ENCODE measurements at places on chromosomes 4 and X.

GRCh38 chr4:107069049-107069448 is 32.9 kb upstream of the DKK2 start:
- DNase-seq: no peak

DNA sequence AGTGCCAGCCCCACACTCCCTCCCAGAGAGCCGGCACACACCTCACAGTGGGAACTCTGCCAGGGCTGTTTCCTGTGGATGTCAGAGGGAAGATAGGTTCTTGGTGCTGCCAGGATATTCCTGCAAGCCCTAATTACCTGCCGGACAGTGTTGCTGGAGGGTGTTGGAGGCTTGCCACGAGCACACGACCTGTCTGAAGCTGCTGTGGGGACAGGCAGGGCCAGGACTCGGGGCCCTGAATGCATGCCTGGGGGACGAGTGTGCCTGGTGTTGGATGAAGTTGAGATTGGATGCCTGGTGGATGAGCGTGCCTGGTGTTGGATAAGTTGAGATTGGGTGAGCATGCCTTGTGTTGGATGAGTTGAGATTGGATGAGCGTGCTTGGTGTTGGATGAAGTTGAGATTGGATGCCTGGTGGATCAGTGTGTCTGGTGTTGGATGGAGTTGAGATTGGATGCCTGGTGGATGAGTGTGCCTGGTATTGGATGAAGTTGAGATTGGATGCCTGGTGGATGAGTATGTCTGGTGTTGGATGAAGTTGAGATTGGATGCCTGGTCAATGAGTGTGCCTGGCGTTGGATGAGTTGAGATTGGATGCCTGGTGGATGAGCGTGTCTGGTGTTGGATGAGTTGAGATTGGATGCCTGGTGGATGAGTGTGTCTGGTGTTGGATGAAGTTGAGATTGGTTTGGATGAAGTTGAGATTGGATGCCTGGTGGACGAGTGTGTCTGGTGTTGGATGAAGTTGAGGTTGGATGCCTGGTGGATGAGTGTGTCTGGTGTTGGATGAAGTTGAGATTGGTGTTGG is 23.2 kb upstream of the UVSSA start:
- DNase-seq: no peak

DNA sequence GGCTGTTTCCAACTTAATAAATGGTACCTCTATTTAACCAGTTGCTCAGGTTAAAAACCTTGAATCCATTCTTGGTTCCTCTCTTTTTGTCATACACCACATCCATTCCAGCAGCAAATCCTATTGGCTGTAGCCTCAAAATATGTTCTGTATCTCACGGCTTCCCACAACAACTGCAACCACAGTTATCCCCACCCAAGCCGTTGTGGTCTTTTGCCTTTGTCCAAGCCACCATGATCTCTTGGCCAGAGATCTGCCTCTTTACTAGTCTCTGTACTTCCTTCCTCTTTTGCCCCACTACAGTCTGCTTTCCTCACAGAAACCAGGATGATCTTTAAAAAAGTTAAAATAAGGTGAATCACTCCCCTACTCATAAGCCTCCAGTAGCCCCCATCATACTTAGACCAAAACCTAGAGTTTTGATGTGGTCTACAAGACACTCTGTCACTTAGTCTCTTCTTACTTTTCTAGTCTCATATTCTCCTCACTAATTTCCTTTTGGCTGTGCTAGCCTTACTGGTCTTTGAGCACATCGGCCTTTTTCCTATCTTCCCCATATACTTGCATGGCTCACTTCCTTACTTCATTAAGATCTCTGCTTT is 10.3 kb downstream of the MAOA start:
- no peak for DNase-seq

- DNase-seq: no peak
These were observed 165.0 kb downstream of the AMELX start for GRCh38 chrX:11458170-11458569.

DNA sequence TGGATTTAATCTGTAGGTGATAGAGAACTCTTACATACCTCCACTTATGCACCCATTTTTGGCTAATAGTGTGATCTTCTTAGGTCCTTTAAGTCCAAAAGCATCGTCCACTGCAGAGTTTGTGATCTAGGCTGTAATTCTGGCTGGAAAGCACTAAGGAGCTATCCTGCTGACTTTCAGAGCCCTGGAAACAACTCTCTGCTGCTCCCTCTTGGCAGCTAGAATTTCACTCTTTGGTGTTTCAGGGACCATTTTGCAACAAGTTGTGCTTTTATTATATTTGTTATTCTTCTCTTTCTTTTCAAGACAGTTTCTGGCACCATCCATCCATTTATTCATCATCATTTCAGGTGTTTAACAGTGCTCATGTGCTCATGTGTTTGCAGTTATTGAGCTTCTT is 130.0 kb downstream of the RBM46 start:
- DNase-seq: no peak

DNA sequence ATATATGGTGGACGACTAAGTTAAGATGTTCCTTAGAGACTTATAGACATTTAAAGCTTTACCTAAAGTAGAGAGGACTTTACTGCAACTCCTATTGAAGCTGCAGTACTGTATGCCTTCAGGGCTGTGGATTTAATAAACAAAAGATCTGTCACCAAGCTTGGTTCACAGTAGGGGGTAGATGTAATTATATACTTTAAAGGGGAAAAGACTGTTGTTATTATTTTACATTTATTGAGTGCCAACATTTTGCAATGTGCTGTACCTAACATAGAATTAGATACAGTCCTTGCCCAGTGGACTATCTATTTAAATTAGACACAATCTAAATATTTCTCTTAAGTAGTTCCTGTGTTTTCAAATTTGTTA is 67.2 kb downstream of the SLIT2 start:
- no peak for DNase-seq

DNA sequence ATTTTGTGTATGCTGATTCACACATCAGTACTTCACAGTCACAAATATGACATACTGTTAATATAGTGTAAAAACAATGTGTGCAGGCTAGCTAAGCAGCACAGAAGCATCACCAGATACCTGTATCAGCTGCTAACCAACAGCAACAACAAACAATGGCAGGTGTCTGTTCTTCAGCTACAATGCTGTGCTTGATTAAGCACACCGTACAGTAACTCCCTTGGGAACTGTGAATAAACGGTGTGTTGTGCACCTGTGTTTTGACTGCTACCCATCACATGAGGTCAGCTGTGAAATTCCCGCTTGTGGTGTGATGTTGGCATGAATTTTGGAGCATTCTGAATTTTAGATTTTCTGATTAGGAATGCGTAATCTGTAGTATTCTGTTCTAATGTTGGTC is 379.7 kb upstream of the FAT1 start:
- DNase-seq: no peak

DNA sequence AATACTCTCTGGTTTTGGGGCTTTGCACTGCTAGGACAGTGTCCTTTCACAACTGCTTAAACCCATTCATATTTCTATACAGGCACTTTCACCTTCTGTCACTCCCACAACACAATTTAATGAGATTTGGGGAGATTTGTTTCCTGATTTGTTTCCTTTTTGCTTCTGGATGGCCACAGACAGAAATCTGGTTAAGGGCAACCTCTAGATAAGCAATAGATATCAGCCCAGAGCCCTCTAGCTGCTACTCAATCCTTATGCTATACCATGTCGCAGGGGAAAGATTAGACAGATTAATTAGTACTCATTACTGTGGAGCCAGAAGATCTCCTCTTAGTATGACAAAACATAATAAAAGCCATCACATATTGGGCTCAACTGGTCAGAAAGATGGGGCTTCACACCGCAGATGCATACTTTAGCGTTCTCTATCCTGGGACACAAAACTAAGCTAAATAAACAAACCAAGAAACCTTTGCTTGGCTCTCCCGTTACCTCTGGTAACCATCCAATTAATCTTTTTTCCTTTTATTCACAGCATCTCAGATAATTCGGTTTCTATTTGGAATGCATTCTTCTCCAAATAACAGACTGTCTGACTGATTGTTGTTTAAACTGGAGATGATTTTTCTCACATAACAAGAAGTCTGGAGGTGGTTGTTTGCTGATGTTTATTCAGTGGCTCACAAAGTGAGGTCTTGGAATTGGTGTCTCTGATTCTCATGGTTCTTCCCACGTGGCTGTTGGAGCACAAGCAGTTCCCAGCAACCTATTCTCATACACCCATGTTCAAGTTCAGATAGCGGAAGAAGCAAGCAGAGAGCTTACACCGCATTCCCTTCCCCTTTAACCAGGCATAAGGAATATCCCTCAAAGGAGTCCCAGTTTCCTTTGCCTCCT is 41.0 kb upstream of the ZNF330 start:
- no peak for DNase-seq

DNA sequence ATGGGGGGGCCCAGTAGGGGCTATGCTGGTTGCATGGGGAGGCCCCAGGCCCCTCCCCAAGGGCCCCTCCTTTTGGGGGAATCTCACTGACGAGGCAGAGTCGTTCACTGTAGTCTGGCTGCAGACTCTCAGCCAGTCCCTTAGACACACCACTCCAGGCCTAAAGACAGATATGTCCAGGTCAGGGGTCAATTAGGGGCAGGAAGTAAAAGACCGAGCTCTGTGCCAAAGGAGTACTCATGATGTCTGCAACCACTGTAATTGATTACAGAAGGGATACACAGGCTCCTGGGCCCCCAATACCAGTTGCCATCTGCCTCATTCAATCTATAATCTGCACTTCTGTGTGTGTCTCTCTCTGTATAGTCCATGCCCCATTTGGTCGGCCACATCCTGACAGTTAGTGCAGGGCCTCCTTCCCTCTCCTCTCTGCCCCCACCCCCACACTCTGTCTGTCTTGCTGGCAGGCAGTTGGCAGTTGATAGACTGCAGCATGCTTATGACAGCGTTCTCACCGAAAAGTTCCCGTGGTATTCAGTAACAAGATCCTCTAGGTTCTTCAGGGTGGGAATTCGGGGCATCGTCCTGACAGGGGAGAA is 1.3 kb upstream of the CXorf65 start:
- DNase-seq: no peak

GRCh38 chrX:63250253-63250868 is 100.8 kb downstream of the SPIN4 start:
- DNase-seq: peak; percentile 5

DNA sequence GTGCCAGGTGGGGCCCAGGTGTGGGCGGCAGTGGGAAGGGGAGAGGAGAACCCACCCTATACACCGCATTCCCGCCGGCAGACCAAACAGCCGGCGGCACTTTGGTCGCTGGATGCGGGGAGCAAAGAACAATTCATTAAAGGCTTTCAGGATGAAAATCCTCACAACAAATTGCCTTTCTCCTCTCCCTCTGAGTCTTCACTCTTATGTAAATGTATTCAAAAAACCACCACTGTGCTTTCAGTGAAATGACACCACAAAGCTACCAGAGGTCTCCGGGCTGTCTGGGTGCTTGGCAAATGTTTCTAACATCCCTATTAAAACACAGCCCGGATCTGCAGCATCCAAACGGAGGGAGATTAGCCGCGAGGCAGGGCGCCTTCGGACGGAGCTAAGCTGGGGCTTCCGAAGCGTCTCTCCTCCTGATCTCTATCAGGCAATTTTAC is 171.8 kb upstream of the TBL1X start:
- no peak for DNase-seq

- no peak for DNase-seq
These were observed 18.1 kb downstream of the TMEM175 start for GRCh38 chr4:950136-951020.

- DNase-seq: no peak
These were observed 154.3 kb upstream of the EDNRA start for GRCh38 chr4:147326591-147326990.

GRCh38 chrX:65821721-65822496 is 154.5 kb downstream of the MSN start:
- peak; percentile 2 for DNase-seq

- no peak for DNase-seq
These were observed 81.3 kb upstream of the TRPC5 start for GRCh38 chrX:112163906-112164305.

GRCh38 chr4:100605144-100605543 is 87.3 kb upstream of the EMCN start:
- no peak for DNase-seq

- DNase-seq: no peak
These were observed 67.6 kb upstream of the IRF2 start for GRCh38 chr4:184541907-184542306.

GRCh38 chr4:1238676-1239000 is 10.3 kb downstream of the CTBP1 start:
- DNase-seq: no peak

DNA sequence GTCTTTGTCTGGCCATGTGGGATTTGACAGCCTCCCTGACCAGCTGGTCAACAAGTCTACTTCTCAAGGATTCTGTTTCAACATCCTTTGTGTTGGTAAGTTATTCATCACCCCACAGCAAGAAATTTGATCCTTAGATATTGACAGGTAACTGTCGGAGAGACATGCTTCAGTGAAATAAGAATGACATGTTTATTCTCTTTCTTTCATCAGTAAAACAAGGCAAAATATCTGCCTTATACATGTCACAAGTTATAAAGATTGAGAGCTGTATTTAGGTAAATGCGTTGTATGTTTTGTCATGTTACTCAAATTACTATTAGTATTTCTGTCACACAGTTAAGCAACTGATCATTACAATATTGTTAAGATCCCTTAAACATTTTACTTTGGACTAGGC is 46.9 kb downstream of the SEPTIN11 start:
- DNase-seq: no peak

DNA sequence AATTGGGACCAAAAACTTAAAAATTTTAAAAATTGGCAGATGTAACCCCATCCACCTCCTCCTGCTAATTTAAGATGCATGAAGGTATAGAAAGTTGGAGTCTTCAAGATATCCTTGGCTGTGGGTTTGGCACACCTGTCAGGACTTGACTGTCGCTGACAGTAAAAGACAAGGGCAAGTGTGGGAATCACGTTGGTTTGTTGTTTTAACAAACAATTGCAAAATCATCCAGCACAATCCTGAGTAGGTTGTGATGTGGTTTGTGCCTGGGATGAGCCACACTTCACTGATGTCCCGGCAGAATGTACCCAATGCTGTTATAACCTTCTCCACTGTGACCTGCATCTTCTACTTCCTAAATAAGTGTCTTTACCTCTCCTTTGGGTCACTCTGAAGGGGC is 24.0 kb downstream of the HOPX start:
- no peak for DNase-seq

DNA sequence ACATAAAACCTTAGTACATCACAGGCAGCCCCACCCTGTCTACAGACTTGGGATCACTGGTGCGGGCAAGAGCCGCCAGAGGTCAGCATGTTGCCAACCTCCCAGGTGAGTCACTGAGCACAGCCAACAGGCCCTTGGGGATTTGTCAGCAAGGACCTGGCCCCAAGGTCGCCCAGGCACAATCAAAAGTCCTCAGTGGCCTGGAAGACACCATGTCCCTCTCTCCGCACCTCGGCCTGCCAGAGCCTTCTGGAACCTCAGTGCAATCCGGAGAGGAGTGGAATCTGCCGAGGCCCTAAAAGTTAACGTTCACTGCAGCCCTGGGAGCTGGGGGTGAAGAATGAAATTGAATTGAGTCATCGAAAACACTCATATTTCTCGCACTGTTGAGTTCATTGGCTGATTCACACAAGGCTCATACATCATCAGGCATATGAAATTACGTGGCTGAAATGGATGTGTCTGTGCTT is 74.3 kb downstream of the WFS1 start:
- no peak for DNase-seq

- DNase-seq: no peak
These were observed 135.2 kb downstream of the STK32B start for GRCh38 chr4:5186271-5187064.
